M059J (cell line): ENCODE measurements at places on chromosomes 3 and 15. TPM values are rescaled to one million over a fixed set of nuclear protein-coding genes. Genes with fewer than 3 reads are reported as not detected.

DNA sequence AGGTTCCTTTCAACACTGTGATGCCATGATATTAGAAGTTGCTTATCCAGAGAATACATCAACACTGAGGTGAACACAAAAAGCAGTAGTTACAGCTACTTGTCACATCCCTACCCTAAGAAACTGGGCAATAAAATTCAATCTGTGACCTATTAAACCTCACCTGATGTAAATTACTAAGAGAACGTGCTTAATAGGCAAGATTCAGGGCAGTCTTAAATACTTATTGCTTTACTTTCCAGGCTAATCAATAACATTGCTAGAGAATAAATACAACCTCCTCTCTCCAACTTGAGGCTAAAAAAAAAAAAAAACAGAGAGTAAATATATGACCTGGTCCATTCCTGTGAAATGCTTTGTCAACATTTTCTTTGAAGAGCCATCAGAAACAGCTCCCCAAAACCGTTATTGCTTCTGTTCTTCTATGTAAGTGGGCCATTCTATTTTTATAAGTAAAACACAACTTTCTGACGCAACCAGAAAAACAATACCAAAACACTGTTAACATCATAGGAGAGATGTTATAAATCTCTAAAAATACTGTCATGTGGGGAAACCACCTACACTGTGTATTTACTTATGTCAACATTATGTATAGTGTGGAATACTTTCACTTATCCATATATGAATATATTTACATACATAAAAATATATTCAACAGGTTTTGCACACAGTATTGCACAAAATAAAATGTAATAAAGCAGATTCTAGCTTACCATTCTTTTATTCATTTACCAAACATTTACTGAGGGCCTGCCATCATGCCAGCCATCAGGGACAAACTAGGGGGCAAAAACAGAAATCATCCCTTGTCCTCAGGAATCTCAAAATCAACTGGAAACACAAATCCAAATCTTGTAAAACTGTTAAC lies 2.7 kb downstream of the NKIRAS1 start:
- no peak for DNase-seq

Gene SLC6A6
- 24.6 and 43.3 TPM in 2 replicates for total RNA-seq

- DNase-seq, result no peak
These were observed 2.7 kb downstream of the PDCD7 start for GRCh38 chr15:65130941-65131340.

- no peak for DNase-seq
These were observed 216.6 kb upstream of the IL12A start for GRCh38 chr3:159771865-159772611.

GRCh38 chr3:194141415-194142155 lies 5.6 kb downstream of the HES1 start:
- peak; percentile 98 for DNase-seq

DNA sequence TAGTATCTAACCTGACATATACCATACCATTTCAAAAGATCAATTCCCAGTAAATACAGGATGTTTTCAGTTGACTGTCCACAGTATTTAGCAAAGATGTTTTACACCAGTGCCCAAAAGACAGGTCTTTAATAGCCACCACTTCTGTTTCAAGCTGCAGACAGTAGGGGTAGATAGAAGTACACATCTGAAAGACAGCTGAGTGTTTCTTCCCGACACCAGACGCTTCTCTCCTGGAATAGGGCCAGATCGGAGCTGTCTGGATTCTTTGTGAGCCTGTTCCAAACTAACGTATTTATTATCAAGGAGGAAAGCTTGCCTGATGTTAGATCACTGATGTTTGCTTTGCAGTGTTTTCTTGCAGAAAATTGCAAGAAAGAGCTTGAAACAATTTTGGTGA lies 136.1 kb upstream of the RBMS3 start:
- DNase-seq, result peak; percentile 2

Gene FGF7
- 1.1 and 11.5 TPM in 2 replicates for total RNA-seq

DNA sequence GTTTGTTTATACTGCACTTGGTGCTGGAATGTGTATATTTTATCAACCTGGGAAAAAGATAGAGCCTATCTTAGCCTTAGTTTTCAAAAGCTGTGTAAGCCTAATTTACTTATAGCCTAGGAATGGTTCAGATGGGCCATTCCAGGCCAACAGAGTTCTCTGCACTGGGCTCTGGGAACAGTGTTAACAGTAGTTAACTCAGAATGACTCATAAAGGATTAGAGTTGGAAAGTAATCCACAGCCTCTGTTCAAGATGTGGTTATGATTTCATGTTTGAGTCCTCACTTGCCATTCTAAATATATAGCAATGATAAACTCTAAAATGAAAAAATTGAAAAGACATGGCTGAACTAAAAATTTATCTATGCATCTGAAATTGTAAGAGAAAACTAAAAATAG lies 22.6 kb upstream of the PEX5L start:
- peak; percentile 28 for DNase-seq

- peak; percentile 26 for DNase-seq
These were observed 130.1 kb downstream of the UACA start for GRCh38 chr15:70633103-70633831.

DNA sequence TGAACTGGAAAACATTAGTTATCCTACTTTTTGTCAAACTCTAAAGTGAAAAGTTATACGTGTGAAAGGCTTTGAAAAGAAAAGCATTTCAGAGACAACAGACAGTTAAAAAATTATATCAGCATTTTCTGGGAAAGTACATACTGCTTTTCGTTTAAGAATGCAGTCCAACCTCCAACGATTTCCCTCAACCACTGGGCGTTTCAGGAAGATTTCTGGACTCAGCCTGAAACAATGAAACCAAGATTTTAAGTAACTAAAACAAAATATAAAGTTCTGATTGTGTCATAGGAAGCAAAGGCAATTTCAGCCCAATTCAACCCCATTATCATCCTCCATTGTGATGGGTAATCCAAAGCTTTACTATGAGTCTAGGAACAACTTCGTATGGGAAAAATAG lies 110.7 kb downstream of the PLD1 start:
- no peak for DNase-seq

Gene PGBD4
- 0.10 and 0.74 TPM in 2 replicates for total RNA-seq
